ENCODE measurements at places on chromosomes 2 and 18.

- DNase-seq, result no peak
Observed at GRCh38 chr2:191638802-191639172, 39.1 kb upstream of the NABP1 start.

- DNase-seq, result no peak
Observed at GRCh38 chr2:166170356-166170755, 42.5 kb upstream of the SCN1A start.

GRCh38 chr2:186256540-186256939 is 229.5 kb upstream of the ZC3H15 start:
- DNase-seq, result no peak

- no peak for DNase-seq
Observed at GRCh38 chr2:46175419-46175818, 121.8 kb upstream of the EPAS1 start.

- no peak for DNase-seq
Observed at GRCh38 chr2:77479895-77480294, 42.3 kb downstream of the LRRTM4 start.

GRCh38 chr2:43039376-43040080 is 186.9 kb downstream of the ZFP36L2 start:
- no peak for DNase-seq

DNA sequence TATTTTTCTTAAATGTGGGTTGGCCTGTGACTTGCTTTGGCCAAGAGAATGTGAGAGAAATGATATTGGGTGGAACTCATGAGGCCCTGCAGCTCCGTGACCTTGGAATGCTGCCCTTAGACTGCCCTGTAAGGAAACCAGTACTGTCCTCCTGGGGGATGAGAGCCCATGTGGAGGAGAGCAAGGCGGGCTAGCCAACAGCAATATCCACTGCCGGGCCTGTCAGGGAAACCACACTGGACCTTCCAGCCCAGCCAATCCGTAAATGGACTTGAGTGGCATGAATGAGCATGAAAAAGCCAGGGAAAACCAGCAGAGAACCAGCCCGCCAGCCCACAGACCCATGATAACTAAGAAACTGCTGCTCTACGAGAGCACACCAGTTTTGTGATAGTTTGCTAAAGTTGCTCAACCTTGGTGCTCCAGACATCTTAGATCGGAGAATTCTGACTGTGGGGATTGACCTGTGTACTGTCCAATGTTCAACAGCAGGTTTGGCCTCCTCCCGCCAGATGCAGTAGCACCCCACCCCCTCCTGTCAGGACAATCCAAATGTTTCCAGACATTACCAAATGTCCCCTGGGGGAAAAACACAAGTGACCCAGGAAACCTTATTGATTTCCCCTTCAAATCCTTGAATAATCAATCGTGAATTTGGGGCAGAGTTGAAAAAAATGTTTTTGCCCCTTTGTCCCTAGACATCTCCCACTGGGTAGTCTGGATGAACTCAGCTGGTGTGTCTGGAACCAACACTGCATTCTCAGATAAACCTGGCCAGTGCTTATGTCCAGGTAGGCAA is 27.2 kb downstream of the ALPK2 start:
- DNase-seq, result no peak

DNA sequence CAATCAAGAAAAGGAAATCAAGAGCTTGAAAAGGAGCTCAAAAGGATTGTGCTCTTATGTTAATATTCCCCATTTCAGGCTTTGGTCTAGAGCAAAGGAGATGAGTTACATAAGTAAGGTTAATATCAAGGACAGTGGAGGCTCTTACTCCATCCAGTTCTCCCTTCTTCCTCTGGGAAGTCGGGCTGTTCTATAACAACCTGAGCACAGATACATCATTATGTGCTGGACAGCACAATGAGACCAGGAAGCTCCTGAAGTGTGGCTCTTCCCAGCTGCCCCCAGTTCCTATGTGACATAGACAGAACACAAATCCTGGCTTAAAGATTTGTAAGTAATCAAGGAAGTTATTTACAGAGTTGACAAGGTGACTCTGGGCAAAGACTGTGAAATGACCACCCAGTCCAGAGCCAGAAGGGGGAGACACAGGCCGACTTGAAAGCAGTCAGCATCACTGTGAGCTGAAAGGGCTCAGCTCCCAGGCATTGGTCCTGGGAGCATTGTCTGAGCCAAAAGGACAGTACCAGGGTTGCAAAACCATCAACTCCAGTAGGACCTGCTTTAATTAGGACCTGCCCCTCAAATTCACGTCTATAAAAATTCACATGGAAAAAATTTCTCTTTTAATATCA is 917.6 kb upstream of the ACVR2A start:
- peak; percentile 58 for DNase-seq

- no peak for DNase-seq
Observed at GRCh38 chr2:209688385-209688784, 83.2 kb upstream of the UNC80 start.

DNA sequence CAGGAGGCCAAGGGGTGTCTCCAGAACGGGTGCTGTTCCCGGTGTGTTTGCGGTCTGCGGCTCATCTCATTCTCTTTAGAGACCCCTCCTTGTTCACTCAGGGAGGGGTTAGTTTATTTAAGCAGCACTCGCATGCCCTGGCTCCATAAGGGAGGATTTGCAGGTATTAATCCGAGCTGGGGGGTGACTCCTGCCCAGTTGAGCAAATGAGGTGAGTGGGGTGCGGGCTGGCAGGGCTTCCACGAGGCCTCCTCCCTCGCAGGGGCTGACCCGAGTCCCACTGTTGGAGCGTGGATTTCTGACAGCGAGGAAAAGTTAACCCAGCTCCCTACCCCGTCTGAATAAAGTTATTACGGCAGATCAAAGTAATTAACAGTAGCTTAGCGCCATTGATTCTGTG is 371.8 kb upstream of the SALL3 start:
- DNase-seq, result no peak
